ENCODE measurements at places on chromosomes 2 and 18.
A peak's percentile ranks its signal among the peaks of the same experiment; 100 is the strongest.

DNA sequence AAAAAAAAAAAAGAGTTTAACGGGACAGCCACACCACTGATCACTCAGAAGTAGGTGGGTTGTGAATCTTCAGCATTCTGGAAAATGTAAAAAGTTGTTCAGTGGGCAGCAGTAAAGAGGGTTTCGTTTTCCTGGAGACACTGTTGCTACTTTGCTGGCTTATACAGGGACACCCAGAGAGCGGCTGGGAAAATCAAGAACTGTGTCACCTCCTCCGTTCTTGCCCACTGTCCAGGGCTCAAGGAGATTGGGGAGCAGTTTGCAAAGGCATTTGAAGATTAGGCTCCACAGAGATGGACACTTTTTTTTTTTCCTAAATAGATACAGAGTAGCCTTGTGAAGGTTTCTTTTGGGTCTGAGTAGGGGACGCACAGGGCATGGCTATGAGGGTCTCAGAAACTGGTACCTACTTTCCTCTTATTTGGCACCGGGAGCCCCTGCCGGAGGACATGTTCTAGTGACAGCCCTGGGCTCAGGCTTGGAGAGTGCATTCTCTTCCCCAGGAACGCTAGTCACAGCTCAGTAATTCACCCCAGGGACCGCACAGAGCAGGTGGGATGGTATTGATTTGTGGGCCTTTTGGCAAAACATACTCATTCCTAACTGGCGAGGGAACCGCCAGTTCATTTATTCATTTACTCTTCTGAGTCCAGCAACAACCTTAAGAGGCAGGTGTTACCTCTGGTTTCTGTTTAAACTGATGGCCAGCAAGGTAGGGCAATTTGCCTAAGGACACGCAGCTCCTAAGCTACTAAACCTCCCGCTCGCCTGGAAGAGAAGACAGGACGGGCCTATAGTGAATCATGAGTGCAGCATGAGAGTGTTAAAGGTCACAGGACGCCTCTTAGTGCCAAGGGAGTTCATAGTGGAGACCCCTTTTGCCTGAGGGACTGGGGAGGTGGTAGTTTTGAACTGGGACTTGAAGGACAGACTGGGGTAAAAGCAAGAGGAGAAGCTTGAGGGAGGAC is 53.1 kb downstream of the HPCAL1 start:
- DNase-seq, result no peak

GRCh38 chr2:234739061-234739460 is 212.8 kb upstream of the SH3BP4 start:
- no peak for DNase-seq

DNA sequence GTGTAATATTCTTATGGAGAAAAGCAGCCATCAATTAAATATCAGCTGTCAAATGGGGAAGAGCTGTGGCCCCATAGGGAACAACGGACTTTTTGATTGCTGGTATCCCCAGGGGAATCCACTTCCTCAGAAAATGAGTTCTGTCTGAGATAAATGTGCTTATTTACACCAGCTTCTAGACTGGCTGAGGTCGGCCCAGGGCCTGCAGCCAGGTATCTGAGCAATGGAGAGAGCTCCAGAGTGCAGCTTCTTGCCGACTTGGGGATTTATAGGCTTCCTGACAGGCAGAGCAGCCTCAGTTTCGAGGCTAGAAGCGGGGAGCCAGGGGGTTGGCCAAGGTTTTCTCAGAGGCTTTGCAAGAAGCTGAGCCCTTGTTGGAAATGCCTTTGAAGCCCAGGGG is 67.2 kb downstream of the MCFD2 start:
- DNase-seq, result no peak

DNA sequence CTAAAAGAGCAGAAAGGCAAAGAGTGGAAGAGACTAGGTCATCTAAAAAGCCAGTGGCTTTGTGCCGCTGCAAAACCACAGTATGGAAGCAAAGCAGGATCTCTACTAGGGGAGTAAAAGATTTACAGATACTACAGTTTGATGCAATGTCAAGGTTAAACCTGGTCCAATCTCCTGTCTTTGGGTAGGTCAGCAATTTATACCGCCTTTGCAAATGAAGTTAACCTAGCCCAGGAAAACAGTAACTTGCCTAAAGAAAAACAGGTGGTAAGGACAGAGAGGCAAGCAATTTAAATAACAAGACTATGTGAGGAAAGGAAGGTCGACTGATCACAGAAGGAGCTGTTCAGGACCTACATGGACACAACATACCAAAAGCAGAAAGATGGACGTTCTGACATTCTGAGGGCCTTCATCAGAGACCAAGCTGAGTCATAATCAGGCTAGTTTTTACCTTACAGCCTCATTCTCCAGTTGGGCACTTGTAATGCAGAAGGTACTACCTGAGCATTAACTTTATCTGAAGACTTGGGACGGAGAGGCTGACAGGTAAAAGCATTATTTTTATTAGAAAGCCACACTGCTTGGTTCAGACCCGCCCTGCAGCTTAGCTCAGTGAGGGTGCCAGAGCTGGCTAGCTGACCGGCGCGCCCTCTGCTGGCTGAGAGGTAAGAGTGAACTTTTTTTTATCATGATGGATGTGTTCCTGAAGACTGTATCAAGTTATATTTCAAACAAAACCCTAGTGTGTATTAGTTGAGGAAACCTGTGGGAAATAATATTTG is 15.9 kb downstream of the CDKL4 start:
- DNase-seq, result peak; percentile 61

- DNase-seq, result peak; percentile 9
These were observed at the start of gene EMILIN2 for GRCh38 chr18:2846636-2847316. TSS of gene EMILIN2 (plus strand) at chr18:2847006. CDS start at chr18:2847189, 183 bp downstream.

DNA sequence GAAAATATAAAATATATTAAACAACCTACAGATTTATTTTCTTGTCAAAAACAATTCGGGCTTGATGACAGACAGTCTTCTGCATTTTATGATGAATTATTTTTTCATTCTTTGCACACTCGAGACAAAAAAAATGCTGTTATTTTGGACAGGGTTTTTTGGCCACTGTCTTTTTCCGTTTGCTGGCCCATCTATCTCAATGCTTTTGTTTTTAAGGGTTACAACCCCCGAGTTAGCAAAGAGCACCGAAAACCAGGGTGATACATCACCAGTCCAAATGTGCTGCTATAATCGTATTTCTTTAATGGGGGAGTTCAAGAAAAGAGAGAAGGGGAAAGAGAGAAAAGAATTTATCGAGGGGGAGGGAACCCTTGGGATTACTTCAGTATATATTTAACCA is 7.7 kb downstream of the EVX2 start:
- no peak for DNase-seq

DNA sequence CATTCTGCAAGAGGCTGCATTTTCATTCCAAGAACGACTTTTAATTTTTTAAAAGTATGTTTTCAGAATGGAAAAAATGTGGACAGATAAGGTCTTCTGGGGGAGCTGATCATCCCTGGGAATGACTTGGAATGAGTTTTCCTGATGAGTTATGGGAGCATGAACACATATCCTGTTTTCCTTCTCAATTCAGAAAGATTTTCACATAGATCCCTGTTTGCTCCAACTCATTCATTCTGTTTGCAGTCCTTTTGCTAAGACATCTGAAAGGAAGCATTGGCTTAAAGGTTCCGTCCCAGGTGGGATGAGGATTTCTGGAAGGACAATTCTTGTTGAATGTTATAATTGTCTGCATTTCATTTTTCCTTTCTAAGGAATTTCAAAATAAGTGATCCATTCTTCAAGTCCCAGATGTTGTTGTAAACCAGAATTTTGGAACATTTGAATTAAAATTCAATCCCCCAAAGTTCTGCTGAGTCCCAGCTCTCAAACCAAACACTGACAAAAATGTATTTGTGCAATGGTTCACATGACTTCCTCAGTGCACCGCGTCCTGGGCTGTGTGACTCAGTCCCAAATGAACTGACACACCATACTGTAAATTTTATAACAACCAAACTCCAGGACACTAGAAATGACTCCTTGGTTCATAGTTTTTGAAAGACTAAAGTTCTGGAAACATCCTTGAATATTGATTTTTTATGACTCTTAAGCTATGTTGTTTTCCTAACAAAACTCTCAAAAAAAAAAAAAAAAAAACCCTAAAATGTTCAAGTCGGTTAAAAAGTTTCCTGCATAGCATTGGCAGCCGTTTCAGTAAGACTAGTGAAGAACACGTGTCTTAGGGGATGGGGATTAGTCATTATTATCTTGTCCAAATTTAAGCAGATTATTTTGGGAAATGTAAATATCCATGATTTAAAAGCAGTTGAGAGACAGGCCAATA is 281.8 kb upstream of the TCF4 start:
- DNase-seq, result no peak

DNA sequence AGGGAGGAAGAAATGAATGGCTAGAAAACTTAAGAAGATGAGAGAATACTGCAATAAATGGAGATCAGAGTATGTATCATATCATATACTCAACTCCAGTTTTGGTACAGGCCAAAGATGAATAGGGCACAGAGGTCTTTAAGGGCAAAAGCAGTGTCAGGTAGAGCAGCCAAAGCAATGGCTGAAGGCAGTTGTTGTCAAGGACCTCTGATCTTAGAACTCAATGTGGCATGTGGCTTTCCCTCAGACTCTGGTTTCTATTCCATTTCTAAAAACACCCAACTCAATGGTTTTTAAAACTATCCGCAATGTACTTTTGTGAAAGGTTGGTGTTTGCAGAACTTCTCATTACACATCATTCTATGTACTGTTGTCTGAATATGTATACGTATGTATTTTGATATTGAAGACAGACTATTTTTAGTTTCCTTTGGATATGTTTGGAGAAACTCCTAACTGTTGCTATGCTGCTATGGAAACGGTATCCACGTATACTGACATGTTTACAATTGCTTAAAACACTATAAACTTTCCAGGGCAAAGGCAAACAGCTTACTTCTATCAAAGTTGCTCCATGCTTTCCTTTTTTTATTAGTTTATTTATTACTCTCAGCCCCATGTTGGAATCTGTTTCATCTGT is 58.1 kb upstream of the PELI1 start:
- no peak for DNase-seq

DNA sequence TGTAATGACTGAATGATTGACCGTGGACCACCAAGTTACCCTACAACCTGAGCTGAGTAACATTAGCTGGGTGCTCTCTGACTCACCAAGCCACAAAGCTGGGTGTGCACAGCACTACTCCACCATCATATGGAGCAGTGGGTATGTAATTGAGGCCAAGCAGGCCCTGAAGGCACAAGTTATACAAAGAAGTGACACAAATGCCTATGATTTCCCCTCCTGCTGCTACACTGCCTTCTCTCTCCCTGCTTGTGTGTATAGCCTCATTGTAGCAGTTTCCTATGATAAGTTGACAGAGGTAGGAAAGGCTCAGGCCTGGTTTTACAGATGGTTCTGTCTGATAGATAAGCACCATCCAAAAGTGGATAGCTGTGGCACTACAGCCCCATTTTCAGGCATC is 1327.2 kb upstream of the DDX18 start:
- no peak for DNase-seq

Data from stimulated activated CD8-positive, alpha-beta memory T cell treated with anti-CD3 and anti-CD28 coated beads, Interleukin-2, amount 100 ng/mL, for 1 hour (primary cell).